PC-9 (cell line): ENCODE measurements at places on chromosomes 13 and 19. TPM values are rescaled to one million over a fixed set of nuclear protein-coding genes. Genes with fewer than 3 reads are reported as not detected.
A peak's percentile ranks its signal among the peaks of the same experiment; 100 is the strongest.

Gene KCNN1
- total RNA-seq, result 0.09 TPM in 1 of 2 replicates, not detected in the other

DNA sequence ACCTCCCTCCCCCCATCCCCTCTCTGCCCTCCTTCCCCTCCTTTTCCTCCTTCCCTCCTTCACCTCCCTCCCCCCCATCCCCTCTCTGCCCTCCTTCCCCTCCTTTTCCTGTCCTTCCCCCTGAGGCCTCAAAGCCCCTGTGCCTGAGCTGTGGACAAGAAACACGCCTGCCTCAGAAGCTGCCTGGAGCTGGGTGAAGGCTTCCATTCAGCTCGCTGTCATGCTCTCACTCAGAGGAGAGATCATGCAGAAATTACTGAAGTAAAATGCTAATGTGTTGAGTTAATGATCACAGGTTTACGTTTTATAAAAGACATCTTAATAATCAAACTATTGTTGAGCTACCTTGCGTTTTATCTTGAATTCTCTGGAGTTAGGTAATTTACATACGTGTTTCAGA lies 114.5 kb downstream of the ATP11A start:
- DNase-seq, result no peak

- DNase-seq, result no peak
Measured at GRCh38 chr13:44401577-44401976, 28.0 kb downstream of the SERP2 start.

- no peak for DNase-seq
Measured at GRCh38 chr13:22837980-22838647, 342.7 kb upstream of the SGCG start.

DNA sequence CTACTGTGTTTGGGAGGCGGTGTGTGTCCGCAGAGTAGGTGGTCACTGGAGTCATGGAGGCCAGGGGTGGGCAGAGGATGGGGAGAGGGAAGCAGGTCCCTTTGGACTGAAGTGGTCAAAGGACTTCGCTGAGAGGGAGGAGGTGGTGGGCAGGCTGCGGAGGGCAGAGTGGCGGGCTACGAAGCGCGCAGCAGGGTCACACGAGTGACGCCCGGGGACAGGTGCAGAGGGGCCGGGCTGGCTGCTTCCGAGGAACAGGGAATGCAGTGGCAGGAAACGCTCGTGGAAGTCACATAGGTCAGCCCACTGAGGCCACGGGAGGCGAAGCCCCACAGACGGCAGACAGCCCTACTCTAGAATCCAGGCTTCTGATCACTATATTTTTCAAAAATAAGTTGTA lies 111.5 kb downstream of the URI1 start:
- no peak for DNase-seq

- no peak for DNase-seq
Measured at GRCh38 chr13:22232186-22232585, 561.3 kb downstream of the FGF9 start.

DNA sequence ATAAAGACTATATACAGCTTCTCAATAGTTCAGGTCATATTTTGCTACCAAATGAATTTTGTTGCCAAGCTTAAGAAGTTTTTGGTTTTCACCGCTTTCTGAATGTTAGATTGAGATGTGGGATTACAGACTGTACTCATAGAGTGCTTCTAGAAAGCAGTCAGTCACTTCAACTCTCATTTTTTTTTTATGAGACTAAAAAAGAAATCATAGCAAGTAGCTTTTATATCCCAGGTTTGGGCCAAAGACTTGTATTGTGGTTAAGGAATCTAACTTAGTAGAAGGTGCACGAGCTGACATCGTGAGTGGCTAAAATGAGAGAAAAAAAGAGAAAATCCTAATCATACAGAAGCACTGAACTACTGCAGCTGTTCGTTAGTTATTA lies 2.2 kb upstream of the USPL1 start:
- DNase-seq, result no peak

Gene S1PR5
- total RNA-seq, result 7.9 and 9.5 TPM in 2 replicates

- DNase-seq, result no peak
Measured at GRCh38 chr13:50037788-50038187, 22.5 kb downstream of the KCNRG start.

GRCh38 chr19:13823901-13824300 lies 28.7 kb downstream of the ZSWIM4 start:
- DNase-seq, result no peak

GRCh38 chr13:106100171-106100919 lies 435.1 kb downstream of the EFNB2 start:
- peak; percentile 86 for DNase-seq

Gene NLRP4
- 1.6 and 1.7 TPM in 2 replicates for total RNA-seq

Gene SYCN
- not detected in 2 replicates for total RNA-seq

- no peak for DNase-seq
Measured at GRCh38 chr13:48961379-48961778, 14.3 kb upstream of the FNDC3A start.

- DNase-seq, result no peak
Measured at GRCh38 chr19:35991731-35992450, 3.1 kb upstream of the SDHAF1 start.

DNA sequence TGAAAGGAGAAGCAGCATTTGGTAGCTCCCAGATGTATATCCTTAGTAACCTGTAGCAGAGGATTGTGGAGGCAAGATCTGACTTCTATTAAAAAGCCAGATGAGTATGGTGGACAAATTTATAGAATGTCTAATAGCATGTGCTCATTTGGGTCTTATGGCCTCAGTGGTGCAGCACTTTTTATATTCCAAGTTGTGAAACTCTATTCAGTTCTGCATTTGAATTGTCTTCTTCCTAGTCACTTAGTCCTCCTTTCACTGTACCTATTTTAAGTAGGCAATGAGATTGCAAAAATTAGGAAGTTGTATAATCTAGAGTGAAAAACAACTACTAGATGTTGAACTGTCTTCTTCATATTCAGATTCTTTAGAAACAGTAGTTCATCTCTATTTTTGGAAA lies 412.5 kb upstream of the PCDH9 start:
- no peak for DNase-seq

DNA sequence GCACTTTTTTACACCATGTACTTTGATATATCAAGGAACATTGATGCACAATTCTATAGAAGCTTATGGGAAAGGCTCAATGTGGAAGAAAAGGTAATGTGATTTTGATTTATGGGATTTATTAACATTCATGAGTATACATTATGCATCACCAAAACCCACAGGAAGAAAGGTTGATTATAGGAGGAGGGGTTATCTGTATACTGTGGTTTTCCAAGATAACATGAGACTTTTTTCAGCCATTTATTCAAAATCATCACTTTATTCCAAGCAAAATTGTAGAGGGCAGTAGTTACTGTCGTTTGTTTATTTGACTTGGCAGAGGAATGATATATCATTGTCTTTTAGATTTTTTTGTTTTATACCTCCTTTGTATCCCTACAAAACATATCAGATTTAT lies 54.9 kb downstream of the WDFY2 start:
- no peak for DNase-seq

GRCh38 chr13:112229992-112230872 lies 145.9 kb upstream of the SPACA7 start:
- DNase-seq, result no peak

Gene ZNF578
- total RNA-seq, result not detected in 2 replicates

DNA sequence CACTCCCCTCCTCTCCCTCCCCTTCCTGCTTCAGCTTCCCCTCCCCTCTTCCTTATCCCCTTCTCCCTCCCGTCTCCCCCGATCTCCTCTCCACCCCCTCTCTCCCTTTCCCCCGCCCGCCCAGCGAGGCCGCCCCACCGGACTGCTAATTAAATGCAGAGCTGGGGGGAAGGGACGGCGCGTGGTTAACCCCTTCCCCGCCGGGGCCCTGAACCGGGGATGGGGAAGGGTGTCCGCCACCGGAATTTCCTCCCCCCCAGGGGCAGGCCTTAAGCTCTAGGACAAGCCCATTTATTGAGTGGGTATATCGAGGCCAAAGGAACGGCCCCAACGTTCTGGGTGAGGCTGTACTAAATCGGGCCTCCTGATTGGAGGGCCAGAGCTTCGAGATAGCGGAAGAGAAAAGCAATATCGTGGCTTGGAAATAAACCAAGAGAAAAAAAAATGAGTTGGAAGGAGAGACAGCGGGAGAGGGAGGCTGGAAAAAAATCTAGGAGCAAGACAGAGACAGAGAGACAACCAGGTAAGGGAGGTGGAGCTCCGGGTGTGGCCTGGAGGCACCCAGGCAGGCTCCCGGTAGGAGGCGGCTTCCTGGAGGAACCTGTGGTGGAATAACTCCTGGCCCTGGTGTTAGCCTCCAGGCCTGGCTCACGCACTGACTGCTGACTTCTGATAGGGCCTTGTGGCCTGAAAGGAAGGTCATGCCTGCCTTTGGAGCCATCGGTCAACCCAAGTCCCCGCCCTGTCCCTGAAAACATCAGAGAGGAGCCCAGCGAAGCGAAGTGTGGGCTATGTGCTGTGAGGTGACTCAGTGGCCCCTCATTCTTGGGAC lies 11.6 kb upstream of the JUND start:
- peak; percentile 67 for DNase-seq

- DNase-seq, result no peak
Measured at GRCh38 chr13:77565635-77566034, 30.1 kb downstream of the SCEL start.

DNA sequence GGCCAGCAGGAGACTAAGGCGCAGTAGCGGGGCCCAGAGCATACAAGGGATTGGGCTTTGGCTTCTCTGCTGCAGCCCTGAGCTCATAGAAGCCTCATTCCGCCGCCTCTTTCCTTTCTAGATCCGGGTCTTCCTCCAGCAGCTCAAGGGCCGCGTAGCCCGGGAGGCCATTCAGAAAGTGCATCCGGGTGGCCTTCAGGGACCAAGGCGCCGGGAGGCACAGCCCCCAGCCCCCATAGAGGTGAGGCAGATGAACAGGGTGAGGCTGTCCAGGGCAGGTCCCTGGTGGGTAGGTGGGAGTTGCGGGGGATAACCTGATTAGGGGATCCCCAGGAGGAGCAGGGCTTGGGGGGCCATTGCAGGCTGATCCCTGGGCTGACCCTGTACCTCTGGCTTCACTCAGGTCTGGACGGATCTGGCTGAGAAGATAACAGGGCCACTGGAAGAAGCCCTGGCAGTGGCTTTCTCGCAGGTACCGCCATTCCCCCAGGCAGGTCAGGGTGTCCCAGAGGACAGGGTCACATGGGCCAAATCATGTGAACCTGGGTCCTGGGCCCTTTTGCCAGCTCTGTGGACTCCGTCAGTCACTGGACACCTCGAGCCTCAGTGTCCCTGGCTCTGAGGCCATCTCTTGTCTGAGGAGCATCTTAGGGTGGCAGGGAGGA lies 1.3 kb downstream of the SNAPC2 start:
- DNase-seq, result no peak

Gene IL12RB1
- total RNA-seq, result 0.55 and 1.1 TPM in 2 replicates

DNA sequence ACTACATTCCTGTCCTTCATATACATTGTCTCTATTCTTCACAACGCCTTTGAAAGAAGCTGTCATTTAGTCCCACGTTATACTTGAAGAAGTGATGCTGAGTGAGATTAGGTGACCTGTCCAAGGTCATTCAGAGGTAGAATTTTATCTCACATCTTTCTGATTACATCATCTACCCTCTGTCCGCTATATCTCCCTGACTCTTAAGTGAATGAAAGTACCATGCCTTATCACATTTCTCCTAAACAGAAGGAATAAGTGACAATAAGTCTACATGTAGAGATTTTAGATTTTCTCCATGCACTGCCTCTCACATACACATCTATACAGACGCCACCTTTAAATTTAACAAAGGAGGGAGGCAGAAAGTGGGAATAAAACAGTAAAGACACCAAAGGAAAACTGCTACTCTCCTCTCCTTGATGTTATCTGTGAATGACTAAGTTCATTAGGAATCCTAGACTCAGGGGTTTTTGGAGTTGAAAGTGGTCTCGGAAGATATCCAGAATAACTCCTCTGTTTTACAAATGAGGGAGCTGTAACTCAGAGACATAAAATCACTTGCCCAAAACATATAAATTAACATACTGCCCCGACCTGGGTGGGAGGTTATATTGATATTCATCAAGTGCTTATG lies 4.9 kb upstream of the CLDN10 start:
- no peak for DNase-seq

- DNase-seq, result no peak
Measured at GRCh38 chr13:51927129-51927528, 65.4 kb downstream of the CCDC70 start.

- no peak for DNase-seq
Measured at GRCh38 chr19:1862068-1862423, 1.3 kb downstream of the KLF16 start.

DNA sequence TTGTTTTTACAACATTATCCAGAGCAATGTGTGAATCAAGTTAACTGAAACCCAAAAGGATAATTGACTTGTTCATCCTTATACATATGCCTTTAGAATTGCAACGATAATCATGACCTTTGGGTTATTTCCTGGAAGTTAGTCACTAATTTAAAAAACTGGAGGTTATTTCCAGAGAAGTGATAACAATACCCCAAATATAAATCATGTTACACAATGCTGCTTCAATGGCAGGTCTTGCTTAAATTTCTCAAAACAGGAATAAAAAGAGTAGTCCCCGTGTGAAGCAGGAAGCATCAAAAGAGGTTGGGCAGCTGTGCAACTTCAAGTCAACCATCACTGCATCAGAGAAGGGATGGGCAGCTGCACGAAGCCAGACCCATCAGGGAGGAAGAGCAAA lies 134.4 kb downstream of the EFNB2 start:
- DNase-seq, result no peak

DNA sequence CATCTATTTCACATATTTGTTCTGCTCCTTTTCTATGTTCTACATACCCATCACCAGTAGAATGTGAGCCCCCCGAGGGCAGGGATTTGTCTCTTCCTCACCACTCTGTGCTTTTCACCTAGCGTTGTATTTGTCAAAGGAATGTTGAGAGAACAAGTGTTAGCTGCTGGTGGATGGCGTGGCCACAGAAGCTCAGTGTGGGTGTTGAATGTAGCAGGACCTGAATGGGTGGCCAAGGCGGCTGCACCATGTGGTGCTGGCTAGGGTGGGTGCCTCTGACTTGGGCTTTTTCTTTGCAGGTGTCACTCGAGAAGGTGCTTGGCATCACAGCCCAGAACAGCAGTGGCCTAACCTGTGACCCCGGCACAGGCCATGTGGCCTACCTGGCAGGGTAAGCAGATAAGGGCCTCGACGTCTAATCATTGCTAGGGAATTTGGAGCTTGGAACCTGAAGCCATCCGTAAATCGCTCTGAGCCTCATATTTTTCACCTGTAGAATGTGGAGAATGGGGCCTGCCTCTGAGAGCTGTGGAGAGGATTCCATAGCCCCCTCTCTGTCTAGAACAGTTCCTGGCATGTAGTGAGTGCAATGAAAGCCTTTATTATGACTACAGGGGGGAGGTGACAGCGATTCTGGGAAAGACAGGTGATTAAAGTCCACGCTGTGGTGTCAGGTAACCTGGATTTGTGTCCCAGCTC lies 3.9 kb downstream of the WDR62 start:
- DNase-seq, result no peak

DNA sequence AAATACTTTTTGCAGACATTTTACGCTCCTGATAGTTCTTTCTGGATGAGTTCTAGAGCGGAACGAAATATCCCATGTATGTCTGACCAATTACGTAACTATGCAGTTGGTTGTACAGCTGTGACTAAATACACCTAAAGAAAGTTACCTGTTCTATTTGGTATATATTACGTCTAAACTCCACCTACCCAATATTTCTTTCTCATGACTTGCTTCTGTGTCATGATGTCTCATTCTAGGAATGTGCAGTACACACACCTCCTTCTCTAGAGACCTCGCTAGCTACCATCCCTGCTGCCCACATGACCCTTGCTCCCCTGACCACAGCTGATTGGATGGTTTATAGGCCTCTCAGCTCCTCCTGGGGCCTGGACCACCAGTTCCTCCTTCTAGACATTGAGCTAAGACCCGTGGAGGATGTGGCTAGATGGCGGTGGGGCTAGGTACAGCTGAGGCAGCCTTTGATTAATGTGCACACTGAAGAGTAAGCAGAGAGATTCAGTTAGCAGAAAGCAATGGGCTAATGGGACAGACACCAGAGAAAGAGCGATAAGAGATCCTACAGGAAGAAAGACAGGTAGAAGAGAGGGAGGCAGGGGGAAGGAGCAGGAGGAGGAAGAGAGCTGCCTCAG lies 422.1 kb downstream of the COG6 start:
- no peak for DNase-seq
